ENCODE measurements at places on chromosomes 5 and 9.

DNA sequence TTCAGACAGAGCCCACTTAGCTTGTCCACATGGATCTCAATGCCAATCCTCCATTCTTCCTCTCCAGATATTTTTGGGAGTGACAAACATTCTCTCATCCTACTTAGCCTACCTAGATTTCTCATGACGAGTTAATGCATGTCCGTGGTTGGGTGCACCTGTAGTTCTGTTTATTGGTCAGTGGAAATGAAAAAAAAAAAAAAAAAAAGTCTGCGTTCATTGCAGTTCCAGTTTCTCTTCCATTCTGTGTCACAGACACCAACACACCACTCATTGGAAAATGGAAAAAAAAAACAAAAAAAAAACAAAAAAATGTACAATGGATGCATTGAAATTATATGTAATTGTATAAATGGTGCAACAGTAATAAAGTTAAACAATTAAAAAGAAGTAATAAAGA lies 59.0 kb downstream of the BASP1 start:
- DNase-seq, result no peak

GRCh38 chr5:173670130-173670651 lies 53.7 kb upstream of the BOD1 start:
- DNase-seq, result peak; percentile 37

GRCh38 chr9:124452841-124453585 lies 2.8 kb downstream of the ADGRD2 start:
- DNase-seq, result no peak

GRCh38 chr9:83707518-83707767 lies 315 bp downstream of the UBQLN1 start:
- peak; percentile 88 for DNase-seq

- DNase-seq, result no peak
Measured at GRCh38 chr9:100084734-100085133, 14.1 kb downstream of the ERP44 start.

DNA sequence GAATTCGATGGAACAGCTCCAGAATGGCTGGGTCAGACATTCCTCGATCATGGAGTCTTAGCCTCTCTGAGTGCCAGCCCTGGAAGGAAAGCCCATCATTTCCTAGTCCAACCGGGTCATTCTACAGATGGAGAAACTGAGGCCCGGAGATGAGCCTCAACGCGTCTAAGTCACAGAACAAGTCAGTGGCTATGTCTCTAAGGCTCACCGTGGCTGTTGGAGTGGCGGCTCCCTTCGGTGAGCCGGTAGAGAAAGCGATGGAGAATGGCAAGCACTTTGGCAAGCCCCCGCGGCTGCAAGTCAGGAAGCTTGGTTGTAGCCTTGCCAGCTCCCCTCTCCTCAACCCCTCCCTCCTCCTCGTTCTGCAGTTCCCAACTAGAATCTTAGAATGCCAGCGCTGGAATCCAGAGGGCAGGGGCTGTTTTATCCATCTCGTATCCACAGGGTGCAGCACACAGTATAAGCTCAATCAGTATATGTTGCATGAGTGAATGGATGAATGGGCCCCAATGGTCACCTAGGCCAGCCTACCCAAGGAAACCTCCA lies 438 bp upstream of the ARSI start:
- DNase-seq, result no peak

DNA sequence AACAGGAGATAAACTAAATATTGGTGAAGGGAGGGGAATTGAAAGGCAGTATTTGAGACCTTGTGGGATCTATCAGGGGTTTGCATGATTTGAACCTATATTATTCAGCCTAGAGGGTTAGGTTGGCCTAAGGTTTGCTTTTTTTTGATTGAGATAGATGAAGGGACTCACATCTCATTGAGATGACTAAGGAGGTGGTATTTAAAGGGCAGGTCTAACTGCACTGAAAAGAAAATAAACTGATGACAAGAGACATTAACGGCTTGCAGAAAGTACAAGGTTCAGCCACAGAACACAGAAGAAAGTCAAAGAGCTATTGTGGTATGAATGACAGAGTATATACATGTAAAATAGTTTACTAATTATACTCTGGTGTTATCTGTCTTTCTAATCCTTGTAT lies 412.7 kb downstream of the CDH10 start:
- DNase-seq, result no peak

GRCh38 chr9:33408087-33408486 lies 5.7 kb upstream of the AQP7 start:
- DNase-seq, result no peak

DNA sequence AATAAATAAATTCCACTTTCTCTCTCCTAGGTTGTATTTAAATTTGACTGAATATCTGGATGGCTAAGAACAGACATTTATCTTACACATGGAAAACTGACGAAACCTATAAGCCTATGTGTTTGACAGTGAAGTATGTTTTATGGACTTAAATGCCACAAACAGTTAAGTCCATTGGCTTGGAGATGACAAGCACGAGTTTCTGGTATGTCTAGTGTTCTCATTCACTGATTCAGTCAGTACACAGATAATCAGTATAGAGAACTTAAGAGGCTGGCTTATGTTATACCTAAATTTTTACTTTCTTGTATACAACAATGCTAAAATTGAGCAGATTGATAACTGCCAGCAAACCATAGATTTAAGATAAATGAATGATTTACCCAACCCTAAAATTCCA lies 38.9 kb downstream of the SNAPC3 start:
- DNase-seq, result no peak

GRCh38 chr5:156623381-156624040 lies 226.6 kb upstream of the PPP1R2B start:
- no peak for DNase-seq

DNA sequence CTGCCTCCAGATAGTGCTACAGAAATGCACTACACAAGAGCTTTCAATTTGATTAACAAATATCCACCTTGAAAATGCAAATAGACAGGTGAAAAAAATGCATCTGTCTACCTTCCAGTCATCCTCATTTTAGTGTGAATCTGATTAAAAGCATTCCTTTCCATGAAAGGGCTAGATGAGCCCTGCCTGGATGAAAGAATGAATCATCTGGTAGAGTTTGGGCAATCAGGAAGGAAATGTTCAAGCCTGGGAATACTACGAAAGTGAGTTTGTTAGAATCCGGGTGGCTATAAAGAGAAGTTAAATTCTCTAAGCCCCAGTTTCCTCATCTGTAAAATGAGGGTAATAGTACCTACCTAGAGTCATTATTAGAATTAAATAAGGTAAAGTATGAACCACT lies 142.6 kb downstream of the FAM114A2 start:
- peak; percentile 42 for DNase-seq

- DNase-seq, result no peak
Measured at GRCh38 chr5:175263776-175264175, 180.2 kb downstream of the DRD1 start.

GRCh38 chr5:151819830-151820229 lies 48.1 kb downstream of the G3BP1 start:
- DNase-seq, result no peak

DNA sequence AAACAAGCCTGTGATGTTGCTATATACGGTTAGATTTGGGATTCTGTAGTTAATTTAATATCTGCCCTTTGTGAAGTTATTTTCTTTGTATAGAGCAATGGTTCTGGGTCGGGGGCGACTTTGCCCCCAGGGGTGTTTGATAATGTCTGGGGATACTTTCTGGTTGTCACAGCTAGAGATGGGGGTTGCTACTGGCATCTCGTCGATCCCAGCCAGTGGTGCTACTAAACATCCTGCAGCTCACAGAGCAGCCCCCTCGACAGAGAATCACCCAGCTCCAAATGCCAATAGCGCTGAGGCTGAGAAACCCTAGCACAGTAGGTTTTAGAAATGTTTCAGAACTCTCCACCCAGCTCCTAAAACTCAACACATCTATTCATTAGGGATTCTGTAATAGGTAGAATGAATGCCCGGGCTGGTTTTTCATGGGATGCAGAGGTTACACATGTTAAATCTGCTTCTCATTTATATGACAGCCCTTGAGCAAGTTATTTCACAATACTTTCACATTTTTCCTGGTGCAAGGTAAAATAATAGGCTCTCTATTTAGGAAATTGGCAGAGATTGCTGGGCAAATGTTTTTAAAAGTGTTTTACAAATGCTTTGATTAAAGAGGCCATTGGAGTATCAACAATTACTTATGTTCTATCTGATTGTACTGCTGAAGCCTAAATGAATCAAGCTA lies 75.2 kb upstream of the CTSL start:
- no peak for DNase-seq

DNA sequence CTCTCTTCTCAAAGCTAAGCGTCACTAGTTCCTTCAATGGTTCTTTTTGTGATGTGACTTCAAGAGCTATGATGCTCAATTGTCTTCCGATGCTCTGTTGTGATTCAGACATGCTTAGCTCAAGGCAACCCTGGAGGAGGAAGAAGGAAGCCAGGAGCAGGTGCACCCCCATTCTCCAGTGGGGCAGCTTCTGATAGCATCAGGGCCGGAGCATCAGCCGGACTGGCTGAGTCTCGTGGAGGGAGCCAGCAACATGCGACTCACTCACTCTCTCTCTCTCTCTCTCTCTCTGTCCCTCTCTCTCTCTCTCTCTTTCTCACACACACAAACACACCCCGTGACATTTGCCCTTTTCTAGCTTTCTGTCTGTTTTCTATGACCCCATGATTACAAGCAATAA lies 140.2 kb downstream of the HSD17B3 start:
- DNase-seq, result no peak

DNA sequence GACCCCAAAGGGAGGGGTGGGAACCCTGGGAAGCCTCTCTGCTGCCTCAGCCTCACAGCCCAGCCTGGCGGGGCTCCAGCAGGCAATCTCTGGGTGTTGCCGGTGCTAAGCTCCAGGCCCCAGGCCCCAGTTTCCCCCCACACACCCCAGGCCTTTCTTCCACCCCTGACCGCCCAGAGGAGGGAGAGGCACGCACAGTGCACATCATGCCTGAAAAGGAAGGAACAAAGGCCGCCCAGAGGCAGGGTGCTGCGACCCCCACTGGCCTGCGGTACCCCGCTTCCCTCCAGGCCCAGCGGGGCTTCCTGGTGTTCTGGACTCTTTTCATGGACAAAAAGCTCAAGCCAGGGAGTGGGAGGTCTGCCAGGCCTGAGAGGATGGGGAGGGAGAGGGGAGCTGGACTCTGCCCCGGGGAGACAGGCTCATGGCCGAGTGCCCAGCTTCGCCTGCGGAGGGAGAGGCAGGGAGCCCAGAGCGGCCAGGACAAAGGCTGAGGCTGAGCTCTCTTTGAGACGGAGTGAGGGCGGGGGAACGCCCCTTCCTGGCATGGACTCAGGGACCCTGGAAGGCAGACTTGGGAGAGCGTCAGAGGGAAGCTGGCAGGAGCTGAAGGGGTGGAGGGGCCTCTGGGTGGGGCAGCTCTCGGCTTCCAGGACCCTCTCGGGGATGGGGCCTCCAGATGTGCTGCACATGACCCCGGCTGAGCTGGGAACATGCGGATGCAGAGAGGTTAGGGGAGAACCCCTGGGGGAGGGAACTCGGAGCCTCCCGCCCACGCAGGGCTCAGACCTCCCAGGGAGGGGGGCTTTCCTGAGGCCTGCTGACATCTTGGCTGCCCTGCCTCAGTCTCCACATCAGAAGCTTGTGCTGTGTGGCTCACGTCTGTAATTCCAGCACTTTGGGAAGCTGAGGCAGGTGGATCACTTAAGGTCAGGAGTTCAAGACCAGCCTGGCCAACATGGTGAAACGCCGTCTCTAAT lies 1.8 kb upstream of the ENTPD2 start:
- DNase-seq, result peak; percentile 67

All from AG08395 (cell line).